ENCODE measurements at places on chromosomes 16 and 17. TPM values are rescaled to one million over a fixed set of nuclear protein-coding genes. Genes with fewer than 3 reads are reported as not detected.

Gene CLEC19A
- not detected for total RNA-seq

- no peak for DNase-seq
Measured at GRCh38 chr17:46756081-46756735, 62.3 kb downstream of the WNT3 start.

DNA sequence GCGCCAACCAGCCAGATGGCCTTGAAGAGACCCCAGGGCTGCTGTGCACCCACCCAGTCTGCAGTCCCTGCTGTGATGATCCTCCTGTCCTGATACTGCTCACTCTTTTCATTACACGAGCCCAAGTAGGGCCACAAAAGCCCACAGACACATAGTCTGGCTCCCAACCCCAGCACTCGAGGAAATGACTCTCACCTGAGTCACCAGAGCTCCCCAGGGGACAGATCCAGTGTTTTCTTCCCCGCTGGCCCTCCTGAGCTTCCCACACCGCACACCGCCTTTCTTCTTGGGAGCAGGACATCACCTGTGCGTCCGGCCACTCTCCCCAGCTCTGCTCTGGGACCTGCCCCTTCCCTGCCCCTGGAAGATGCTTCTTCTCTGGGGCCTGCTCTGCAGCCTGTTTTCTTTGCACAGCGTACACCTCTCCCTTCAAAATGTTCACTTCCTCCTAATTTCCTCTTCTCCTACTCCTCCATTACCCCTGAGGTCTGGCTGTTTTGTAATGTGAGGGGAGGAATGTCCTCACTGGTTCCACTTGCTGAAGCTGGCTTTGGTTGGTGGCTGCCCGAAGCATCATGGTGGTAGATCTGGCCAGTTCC is 2.0 kb upstream of the SCN4A start:
- DNase-seq: peak; percentile 52

- DNase-seq: peak; percentile 88
Measured at GRCh38 chr16:4489030-4489429, 12.8 kb downstream of the HMOX2 start.

DNA sequence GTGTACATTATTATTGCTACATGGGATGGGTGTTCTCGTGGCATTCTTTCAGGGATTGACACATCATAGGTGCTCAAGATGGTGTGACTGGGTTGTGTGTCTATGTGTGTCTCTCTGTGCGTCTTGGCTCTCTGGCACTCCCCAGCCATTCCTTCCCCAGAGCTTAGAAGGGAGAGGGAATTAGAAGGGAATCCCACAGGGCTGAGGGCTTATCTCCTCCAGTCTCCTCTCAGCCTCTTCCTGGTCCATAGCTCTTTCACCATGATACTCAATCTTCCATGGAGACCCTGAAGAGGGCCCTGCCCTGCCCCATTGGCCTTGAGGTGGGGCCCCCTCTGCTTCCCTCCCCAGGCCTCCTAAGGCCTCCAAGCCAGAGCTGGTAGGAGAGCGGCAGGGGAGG is 52.0 kb downstream of the MRM1 start:
- no peak for DNase-seq
